ENCODE measurements at places on chromosomes 16 and 17.

- DNase-seq, result no peak
Observed at GRCh38 chr16:642189-643049, 791 bp downstream of the MCRIP2 start.

GRCh38 chr17:29929006-29929532, 959 bp downstream of the SSH2 start:
- DNase-seq, result no peak

DNA sequence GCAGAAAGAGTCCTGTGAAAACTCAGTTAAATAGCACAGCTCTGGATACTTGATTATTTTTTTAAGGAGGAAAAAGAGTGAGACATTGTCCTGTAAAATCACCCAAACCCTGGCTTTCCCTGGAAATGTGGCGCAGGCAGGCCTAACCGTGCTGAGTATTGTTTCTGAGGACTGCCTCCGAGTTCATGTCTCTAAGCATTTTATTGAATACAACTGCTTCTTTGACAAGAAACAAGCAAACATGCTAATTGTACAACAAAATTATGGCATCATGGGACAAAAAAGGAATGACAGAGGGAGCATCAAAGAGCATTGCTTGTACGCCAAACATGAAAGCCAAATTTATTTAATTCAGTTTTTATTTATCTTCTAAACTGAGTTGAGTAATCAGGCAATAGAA, 64.5 kb upstream of the HSBP1 start:
- DNase-seq, result no peak

GRCh38 chr16:64311241-64311640, 810.6 kb downstream of the CDH11 start:
- DNase-seq, result no peak

DNA sequence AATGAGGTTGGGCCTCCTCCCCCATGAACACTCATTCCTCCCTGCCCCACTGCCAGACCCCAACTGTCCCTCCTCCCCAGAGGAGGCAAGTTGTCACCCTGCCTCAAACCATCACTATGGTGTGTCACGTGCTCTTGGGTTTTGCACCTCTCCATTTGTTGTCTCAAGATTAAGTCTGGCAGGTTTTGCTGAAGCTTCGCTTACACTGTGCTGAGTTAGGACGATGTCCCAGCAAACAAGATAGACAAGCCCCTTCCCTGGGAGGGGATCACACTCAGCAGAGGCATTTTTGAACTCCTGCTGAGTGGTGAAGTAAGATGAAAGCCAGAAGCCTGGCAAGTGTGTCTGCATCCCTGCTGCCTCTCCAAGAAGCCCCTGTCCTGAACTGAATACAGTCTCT, 78.3 kb downstream of the CBLN1 start:
- no peak for DNase-seq

- DNase-seq, result no peak
Observed at GRCh38 chr17:72466199-72466598, 345.4 kb downstream of the SOX9 start.

DNA sequence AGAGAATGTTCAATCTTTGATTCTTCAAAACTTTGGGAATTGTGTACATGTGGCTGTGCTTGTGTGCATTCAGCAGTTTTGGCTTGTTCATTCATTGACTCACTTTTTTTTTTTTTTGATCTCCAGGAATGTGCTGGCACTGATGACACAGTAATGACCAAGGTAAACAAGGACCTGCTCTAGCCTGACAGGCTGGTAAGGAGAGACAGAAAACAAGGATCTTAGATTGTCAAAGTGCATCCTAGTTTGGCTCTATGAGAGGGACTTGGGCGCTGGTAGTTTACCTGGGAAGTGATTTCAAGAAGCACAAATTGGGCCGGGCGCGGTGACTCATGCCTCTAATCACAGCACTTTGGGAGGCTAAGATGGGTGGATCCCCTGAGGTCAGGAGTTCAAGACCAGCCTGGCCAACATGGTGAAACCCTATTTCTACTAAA, 233.1 kb upstream of the WSCD1 start:
- DNase-seq, result no peak

GRCh38 chr16:86215979-86216585, 294.2 kb upstream of the FOXF1 start:
- DNase-seq, result no peak

DNA sequence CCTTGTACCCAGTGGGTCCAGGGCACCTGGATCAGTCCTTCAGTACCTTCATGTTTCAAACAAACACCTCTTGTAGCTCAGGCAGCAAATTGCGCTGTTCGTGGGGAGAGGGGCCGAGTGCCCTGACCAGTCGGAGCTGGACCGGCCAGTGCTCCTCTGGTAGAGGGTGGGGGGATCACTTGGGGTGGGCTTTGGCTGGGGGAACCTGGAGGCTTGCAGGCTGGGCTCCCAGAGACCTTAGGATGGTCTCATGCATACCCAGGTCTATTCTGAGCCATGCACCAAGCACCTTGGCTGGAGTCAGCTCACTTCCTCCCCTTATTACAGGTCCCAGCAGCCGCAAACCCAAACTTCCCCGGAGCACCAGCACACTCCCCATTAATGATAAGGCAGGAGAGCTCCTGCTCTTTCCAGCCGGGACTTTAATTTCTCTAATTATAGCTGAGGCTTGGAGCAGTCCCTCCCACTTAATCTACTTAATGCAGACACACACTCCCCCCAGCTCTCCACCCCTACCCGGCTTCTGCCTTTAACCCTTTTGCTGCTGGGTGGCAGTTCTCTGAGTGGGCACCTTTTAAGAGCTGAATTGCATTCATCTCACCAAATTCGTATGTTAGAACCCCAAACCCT, 26.3 kb upstream of the MGAT5B start:
- no peak for DNase-seq

DNA sequence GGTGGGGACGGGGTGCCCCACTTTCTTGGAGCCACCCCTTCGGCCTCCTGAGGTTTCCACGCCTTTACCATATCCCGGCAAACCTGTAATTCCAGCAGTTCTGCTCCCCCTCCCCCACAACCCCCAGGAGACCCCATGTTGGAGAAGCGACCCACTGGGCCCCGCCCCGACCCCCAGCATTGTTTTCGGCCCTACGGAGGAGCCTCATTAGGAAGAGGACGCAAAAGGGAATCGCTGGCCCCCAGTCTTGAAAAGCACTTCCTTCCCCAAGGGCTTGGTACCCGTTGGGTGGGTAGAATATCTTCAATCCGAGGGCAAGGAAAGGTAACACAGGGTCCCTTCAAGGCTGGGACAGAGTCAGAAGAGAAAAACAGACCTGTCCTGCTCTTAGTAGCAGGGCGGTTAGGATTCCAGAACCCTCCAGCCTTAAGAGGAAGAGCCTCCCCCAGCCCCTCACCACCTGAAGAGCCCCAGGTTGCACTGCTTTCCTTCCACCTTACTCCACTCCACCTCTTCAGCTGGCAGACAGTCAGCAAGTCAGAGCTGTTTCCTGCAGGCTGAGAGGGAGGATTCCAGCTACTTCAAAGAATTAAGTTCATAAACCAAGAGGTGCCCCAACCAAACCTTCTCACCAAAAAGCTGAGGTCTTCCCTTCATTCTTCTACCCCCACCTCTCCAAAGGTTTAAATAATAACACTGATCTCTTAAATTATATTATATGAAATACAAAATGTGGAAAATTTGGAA, 803 bp upstream of the TLCD2 start:
- DNase-seq, result no peak

DNA sequence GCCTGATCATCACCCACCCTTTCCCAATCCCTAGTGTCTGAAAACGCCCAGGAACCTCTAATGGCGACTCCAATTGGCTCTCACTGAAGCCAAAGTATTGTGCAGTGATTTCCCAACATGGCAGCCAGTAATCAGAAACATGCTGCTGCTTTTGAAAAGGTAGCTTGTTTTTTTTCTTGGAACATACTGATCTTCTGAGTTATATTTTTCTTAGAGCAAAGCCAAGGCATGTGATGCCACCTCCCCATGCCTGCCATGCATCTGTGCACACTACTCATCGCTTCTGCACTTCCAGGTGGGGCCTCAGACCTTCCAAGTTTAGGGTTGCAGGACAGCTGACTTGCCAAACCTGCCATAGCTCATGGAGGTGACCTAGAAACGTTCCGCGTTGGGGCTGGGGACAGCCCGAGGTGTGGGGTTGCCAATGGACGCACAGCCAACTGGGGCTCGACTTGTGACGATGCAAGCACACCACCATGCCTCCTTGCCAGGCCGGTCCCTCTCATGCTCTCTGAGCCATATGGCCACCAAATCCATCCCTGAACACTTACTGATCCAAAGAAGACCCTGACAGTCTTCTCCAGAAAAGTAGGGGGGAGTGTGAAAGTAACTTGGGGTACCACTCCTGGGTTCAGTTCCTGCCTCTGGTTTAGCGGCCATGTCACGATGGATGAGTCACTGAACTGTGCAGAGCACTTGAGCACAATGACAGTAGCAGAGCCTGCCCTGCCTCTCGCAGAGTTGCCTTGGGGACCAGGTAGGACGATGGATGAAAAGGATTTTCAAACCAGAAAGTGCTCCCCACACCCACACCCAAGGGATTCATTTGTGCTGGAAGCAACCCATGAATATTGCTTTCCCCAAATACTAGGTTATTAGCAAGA, 155.7 kb downstream of the CCDC182 start:
- DNase-seq, result no peak

DNA sequence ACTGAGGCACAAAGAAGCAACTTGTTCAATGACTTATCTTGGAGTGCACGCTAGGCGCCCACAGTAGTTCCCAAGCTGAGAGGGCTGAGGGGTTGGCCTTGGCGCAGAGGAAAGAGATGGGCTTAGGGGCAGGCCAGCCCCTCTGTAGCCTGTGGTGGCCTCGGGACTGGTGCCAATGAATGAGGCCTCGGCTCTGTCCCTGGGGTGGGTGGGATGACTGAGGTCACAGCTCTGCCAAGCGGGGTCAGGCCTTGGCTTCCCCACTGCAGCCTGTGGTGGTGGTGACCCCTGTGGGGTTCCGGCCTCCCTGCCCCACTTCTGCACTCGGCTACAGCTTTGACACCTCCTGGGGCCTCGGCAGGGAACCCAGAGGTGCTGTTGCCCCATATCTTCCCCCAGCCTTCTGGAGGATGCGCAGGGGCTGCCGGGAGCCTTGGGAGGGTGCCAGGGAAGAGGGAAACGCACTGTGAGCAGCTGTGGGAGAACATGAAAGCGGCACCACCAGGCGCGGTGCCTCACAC, 46.0 kb downstream of the BEAN1 start:
- DNase-seq, result no peak

DNA sequence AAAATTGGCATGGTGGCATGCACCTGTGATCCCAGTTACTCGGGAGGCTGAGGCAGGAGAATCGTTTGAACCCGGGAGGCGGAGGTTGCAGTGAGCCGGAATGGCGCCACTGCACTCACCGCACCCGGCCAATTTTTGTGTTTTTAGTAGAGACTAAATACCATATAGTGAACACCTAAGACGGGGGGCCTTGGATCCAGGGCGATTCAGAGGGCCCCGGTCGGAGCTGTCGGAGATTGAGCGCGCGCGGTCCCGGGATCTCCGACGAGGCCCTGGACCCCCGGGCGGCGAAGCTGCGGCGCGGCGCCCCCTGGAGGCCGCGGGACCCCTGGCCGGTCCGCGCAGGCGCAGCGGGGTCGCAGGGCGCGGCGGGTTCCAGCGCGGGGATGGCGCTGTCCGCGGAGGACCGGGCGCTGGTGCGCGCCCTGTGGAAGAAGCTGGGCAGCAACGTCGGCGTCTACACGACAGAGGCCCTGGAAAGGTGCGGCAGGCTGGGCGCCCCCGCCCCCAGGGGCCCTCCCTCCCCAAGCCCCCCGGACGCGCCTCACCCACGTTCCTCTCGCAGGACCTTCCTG, at the start of gene HBQ1:
Gene HBQ1 (plus strand): TSS at position 359 of the 575 bp plus-strand sequence. CDS start 28 bp downstream, at position 387.
- peak; percentile 63 for DNase-seq

DNA sequence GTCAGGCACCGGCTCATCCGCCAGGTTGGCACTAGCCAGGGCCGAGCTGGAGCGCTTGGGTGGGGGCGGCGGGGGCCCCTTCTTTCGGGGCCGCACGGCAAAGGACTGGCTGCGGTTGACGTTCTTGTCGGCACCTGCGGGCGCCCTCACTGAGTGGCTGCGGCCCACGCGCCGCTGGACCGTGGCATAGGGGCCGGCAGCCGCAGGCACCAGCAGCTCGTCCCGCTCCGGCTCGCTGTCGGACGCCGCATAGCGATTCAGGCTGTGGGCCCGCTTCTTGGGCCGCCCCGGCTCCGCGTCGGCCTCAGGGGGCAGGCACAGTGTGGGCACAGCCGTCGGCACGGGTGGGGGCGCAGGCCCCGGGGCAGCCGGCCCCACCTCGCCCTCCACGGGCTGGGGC, 15.9 kb downstream of the CASKIN1 start:
- no peak for DNase-seq

DNA sequence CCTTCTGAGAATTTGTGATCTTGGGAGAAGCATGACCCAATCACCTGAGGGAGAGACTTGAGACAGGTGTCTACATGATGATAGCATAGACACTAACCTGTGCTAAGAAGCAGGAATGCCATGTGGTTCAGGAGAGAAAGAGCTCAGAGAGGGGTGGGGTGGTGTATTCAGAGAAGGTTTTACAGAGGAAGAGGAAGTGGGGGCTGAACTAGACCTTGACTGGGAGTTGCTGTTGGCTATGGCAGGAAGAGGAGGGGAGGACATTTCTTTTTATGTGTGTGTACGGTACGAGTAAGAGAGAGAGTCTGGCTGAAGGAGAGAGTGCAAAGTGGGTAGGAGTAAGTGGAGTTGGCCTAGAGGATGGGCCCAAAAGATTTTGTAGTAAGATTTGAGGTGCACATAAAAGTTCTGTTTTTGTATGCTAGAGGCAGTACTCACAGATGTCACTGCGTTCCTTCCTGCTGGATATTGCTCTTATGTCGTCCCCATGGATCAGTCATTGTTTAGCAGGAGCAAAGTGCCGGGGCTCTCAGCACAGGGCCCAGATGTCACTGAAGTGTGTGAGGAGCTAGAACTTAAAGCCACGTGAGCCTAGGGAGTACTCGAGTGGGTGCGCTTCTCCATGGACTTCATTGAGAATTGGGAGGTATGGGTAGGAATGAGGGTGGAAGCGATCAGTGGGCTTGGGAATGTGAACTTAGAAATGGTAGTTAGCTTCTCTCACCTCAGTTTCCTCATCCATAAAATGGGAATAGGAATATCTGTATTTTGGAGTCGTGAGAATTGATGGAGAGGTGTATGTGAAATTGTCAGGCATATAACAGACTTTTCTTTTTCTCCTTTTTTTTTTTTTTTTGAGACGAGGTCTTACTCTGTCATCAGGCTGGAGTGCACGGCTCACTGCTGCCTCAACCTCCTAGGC, 22.1 kb downstream of the SLC7A6 start:
- DNase-seq, result no peak

DNA sequence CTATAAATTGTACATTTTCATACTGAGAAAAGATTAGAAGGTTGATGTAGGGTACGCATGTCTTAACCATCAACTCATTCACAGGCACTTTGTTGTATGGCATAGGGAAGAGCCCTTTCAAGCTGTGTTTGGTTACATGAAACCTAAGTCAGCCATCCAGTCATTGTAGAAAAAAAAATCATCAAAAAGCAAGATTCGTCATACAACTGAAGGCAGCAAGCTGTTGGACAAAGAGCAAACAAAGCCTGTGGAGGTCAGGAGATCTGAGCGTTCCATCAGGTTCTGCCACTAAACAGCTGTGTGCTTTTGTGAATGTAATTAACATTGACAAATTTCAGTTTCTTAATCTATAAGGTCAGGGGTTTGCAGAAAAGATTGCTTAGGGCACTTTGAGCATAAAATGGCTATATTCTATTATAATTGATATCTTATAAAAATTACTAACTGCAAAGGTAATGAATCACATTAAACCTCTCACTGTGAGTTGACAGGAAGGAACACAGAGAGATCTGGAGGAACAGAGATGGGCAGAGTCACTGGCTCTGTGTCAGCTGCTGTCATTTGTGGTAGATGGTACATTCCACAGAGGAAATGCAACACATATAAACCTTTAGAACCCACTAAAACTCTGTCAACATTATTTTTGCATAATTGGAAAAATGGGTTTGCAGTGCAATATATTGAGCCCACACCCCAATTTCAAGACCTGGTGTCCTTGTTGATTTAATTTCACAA, 66.3 kb upstream of the MYOCD start:
- no peak for DNase-seq
